HFFc6 (cell line): ENCODE measurements at places on chromosomes 2 and 18. TPM values are rescaled to one million over a fixed set of nuclear protein-coding genes. Genes with fewer than 3 reads are reported as not detected.

UCN gene
- total RNA-seq, result 0.76 to 1.2 TPM (median 1.0 TPM) in 3 replicates

GKN2 gene
- total RNA-seq, result not detected in 3 replicates

AQP12A gene
- total RNA-seq, result not detected in 3 replicates

AFTPH gene
- 19.2 to 25.3 TPM (median 22.9 TPM) in 3 replicates for total RNA-seq

VWA3B gene
- not detected in 3 replicates for total RNA-seq

MDH1B gene
- 0.07 to 0.48 TPM (median 0.29 TPM) in 3 replicates for total RNA-seq

DNAJC5G gene
- total RNA-seq, result not detected in 2 replicates

- DNase-seq, result no peak
Observed at GRCh38 chr2:161722547-161723503, 98.6 kb downstream of the SLC4A10 start.

- DNase-seq, result no peak
Observed at GRCh38 chr2:174762464-174762863, 1.8 kb downstream of the CHRNA1 start.

- DNase-seq, result no peak
Observed at GRCh38 chr18:49486606-49486952, 455 bp downstream of the C18orf32 start.

DNA sequence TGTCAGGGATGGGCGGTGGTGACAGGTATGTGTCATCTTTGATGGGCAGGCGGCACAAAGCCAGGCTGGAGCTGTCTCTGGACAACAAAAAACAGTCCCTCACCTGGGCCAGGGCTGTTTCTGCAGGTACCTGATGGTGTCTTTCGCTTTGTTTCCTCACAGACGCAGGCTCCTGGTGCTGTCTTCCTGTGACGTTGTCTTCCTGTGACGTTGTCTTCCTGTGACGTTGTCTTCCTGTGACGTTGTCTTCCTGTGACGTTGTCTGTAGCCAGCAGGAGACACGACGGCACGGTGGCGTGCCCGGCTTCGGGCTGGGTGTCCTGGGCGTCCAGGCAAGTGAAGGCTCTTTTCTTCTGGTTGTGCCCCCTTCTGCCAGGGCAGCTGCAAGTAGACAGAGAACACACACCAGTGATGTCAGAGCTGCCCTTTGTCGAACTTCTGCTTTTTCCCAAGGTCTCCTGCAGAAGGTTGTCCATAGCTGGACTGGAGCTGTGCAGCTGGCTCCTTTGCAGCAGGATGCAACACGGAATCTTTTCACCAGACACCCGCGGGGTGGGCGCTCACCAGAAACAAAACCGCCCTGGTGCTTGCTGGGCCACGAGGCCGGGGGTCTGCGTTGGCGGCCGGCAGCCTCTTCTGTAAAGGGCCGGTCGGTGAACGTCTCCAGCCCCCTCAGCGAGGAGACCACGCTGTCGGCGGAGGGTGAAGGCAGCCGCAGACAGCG, 21.1 kb downstream of the GPR35 start:
- DNase-seq, result no peak

- DNase-seq, result no peak
Observed at GRCh38 chr2:173311844-173312606, 42.6 kb upstream of the CDCA7 start.

GRCh38 chr18:45024357-45025088, 343.8 kb downstream of the SETBP1 start:
- DNase-seq, result no peak

DNA sequence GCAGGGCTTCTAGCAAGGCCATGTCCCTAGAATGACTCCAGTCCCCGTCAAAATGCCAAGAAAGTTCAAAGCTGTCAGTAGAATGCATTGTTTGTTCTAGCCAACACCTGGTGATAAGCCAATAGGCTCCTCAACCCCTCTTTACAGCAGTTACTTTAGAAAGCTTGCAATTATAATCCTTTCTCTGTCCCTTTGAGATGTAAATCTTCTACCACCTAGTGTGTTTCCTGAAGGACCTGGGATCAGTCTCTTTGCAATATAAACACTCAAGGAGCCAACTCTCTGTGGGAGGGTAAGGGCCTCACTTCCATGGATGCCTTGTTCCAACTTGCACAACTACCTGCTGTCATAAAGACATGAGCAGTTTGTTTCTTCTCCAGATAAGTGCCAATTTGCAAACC, 301.8 kb downstream of the NBAS start:
- DNase-seq, result no peak

DNA sequence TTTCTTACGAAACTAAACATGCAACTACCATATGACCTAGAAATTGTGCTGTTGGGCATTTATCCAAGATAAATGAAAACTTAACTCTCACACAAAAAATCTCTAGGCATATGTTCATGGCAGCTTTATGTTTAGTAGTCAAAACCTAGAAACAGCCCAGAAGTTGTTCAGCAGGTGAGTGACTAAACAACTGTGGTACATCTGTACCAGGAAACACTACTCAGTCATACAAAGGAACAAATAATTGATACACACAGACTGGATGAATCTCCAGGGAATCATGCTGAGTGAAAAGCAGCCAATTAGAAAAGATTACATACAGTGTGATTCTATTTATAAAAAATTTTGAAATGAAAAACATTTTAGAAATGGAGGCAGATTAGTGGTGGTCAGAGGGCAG, 29.3 kb downstream of the DYNC2LI1 start:
- DNase-seq, result no peak

GRCh38 chr2:229725716-229726574, 11.6 kb upstream of the DNER start:
- DNase-seq, result peak; percentile 89

- DNase-seq, result no peak
Observed at GRCh38 chr2:100222844-100223243, 80.5 kb upstream of the AFF3 start.

GRCh38 chr18:29271501-29271900, 1094.6 kb upstream of the CDH2 start:
- peak; percentile 4 for DNase-seq

- DNase-seq, result no peak
Observed at GRCh38 chr2:199907008-199907714, 3.9 kb upstream of the C2orf69 start.

DNA sequence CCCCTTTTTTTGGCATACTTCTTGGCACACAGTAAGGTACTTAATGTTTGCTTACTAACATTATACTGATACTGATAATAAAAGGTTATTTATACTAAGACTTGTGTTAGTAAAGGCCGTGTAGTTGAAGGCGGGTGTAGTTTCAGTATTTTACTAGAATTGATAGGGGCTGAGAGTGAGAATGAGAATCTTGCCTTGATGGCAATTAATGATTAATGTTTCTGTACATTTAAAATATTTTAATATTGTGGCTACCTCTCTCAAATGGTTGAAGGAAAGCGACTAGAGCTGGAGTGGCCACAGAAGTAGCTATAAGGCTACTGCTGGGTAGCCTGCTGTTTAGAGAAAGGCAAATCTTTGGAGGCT, 29.3 kb downstream of the PELI1 start:
- no peak for DNase-seq

GRCh38 chr2:190763901-190764514, 115.1 kb downstream of the NAB1 start:
- peak; percentile 8 for DNase-seq

DNA sequence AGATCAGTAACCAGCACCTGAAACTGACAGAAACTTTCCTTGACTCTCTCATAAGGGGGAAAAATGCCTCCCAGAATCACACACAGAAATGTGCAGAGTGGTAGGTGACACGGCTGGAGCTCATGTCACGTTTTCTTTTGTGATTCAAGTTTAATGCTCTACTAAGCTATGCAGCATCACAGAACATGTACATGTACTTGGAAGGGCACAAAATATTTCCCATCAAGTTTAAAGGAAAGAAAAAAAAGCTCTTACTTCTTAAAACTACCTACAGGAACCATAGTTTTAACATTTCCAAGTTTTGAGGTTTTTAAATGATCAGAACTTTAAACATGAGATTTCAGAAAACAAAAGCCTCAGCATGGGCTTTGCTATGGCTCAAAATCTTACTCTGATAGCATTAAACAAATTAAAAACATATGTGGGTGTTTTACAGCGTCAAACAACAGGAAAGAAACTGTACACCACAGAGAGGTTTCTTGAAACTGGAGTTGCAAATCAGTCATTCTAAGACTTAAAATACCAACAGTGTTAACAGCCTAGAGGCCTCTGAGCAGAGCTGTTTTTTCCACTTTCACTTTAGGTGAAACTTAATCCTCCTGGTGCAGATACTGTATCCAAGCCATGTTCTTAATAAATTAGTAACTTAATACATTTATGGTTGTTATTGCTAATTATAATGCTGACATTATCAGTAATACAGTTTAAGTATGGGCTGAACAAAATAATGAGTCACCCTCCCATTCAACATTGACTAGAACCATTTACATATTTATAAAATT, 30.1 kb downstream of the MBP start:
- peak; percentile 86 for DNase-seq

GRCh38 chr2:11932048-11932512, 185.6 kb downstream of the LPIN1 start:
- DNase-seq, result no peak
